ENCODE measurements at places on chromosomes 7 and 10.

GRCh38 chr7:1040790-1041189, 3.6 kb upstream of the GPR146 start:
- DNase-seq = no peak

GRCh38 chr10:75432763-75433162, 1.3 kb downstream of the LRMDA start:
- no peak for DNase-seq

DNA sequence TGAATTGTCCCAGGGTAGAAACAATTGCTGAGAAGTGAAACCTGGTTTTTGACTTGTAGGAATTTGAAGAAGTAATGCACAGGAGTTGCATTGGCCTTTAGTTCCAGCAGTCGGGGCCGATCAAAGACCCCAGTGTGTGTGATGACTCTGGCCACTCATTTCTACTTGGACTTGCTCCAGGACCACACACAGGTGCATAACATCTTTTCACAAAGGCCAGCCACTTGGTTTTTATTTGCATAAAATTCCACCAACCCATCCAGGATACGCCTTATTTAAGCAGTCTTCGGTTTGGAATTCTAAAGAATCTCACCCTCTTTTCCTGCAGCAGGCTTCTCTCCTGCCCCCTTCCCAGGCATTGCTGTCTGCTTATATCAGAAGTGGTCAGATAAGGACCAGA, 162.0 kb upstream of the HABP2 start:
- DNase-seq = no peak

DNA sequence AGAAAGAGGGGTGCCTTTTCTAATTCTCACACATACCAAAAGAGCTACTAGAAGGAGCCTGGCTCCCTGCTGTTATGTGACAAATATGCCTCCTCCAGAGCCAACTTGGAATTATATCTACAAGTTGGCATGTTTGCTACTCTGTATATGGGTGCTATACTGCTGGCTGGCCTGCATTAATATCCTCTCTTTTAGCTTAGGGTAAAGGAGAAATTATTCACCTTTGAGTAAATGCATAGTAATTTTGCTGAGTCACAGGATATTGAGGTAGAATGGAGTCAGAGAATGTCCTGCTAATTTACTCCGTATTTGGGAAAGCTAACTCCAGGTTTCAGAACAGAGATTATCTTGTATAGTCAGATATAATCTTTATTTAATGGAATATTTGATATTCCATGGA, 24.2 kb upstream of the LIPN start:
- no peak for DNase-seq

GRCh38 chr10:96341219-96342182, 17.3 kb downstream of the OPALIN start:
- no peak for DNase-seq

GRCh38 chr7:54933643-54934042, 85.2 kb upstream of the EGFR start:
- DNase-seq = no peak

DNA sequence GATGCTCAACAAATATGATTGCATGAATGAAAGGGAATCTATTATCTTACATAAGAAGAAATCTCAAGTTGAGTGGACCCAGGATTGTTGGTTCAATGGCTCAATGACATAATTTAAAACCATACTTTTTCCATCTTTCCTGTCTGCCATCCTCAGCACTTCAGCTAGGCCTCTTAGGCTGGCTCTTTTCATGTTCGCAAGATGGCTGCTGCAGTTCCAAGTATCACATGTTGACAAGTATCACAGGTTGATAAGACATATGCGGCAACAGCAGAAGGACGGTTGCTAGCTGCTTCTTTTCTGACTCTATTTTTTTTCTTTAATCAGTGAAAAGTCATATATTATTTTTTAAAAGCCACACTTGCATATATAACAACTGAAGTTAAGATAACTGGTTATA, 79.0 kb upstream of the CDK6 start:
- DNase-seq = no peak

- no peak for DNase-seq
These were observed 314.3 kb downstream of the HPSE2 start for GRCh38 chr10:98921316-98921715.

DNA sequence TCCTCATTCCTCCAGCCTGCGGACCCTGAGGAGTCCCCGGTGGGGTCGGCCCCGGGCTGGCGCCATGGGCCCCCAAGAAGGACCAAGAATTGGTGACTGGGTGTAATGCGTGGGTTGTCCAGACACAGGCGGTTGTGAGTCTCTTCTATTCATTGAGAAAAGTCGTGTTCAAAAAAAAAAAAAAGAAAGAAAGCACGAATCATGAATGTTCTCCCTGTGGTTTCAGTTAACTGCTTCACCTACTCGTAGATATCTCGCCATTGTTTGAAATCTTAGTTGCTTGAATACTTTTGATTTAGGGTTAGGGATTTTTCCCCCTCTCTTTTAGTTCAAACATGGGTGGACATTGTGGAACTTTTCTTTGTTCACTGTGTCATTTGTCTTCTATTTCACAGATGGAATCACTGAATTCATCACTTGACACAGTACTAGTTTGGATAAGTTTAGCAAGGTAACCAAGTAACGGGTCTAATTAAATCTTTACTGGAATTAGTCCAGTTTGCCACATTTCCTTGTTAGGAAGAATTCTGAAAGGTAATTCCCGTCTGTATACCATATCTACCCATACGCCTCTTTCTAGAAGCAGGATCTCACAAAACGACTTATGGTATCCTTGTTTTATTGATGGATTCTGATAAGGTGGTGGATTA, 775 bp downstream of the STARD3NL start:
- DNase-seq = no peak

- no peak for DNase-seq
These were observed 48.3 kb downstream of the KIAA1549 start for GRCh38 chr7:138932870-138933269.

- DNase-seq = no peak
These were observed 247.5 kb downstream of the FOXP2 start for GRCh38 chr7:114662002-114662677.

GRCh38 chr7:27655184-27655583, 7.5 kb downstream of the HIBADH start:
- no peak for DNase-seq

DNA sequence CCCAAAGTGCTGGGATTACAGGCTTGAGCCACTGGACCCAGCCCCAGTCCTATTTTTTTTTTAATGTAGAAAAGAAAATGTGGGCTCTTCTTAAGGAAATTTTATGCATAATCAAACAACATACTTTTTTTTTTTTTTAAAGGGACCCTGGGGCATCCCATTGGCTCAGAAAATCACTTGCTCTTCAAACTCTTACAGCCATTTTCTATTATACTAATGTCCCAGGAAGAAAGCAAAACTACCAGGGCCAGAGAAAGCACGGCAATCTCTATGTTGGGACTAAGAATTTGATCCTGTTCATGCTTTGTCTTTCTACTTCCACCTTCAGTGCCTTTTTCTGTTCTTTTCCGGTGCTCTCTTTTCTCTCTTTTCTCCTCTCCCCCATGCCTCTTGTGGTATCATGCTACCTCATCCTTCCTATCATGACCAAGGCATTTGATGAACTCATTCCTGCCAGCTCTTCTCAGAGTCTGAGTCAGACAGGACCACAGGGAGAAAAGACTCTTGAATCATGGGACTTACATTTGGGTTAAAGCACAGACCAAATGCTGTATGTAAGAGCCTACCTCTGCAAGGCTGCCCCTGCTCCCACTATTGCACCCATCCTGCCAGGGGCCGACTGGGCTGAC, 76.4 kb upstream of the CCNY start:
- DNase-seq = no peak

DNA sequence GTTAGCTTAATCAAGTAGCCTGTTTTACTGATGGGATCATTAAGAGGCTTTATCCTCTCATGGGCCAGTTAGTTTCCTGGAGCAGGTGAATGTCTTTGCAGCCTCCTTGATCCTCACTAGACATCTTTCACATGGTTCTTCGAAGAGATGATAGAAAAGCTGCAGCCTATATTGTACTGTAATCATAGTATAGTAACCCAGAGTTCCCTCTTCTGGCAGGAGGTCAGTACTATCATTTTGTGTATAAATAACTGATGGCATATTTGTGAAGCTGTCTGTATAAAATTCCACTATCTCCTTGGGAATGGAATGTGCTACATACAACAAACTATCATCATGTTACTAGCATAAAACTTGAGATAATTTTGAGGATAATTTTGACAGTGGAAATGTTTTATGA, 123.8 kb upstream of the PRPS1L1 start:
- DNase-seq = no peak

All from NCI-H187 treated with DMSO at 0.1 percent for 48 hours (cell line).